ENCODE measurements at places on chromosomes 5 and 9.

- no peak for DNase-seq
Measured at GRCh38 chr9:119298076-119298853, 71.0 kb downstream of the BRINP1 start.

DNA sequence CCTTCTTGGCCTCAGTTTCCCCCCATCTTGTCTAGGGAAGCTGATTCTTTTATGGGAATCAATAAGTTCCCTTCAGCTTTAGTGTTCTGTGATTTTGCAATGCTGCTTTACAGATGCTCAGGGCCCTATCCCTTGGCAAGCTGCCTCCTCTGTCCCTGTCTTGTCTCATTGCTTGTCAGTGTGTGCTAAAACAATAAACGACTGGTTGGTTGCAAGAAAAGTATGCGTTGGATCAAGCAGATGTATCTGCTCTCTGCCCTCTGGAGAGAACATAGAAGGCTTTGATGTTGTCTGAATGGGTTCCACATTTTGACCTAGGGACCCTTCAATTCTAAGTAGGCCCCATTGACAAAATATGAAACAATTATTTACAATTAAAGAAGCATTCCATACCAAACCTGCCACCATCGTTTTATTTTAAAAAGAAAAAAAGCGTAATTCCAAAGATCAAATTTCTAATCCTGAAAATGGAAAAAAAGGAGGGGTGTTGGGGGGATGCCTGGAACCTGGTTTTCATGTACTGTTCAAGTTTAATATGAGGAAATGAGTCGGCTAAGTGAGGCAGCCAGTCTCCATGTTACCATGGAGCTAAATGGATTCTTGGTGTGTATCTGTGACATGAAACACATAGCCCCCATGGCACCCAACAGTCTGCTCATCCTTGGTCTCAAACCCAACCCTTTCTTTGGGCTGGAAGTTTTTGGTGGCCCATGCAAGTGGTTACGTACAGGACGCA is 31.2 kb upstream of the TARS1 start:
- DNase-seq = no peak

- DNase-seq = no peak
Measured at GRCh38 chr9:130409246-130409645, 35.5 kb upstream of the ASS1 start.

DNA sequence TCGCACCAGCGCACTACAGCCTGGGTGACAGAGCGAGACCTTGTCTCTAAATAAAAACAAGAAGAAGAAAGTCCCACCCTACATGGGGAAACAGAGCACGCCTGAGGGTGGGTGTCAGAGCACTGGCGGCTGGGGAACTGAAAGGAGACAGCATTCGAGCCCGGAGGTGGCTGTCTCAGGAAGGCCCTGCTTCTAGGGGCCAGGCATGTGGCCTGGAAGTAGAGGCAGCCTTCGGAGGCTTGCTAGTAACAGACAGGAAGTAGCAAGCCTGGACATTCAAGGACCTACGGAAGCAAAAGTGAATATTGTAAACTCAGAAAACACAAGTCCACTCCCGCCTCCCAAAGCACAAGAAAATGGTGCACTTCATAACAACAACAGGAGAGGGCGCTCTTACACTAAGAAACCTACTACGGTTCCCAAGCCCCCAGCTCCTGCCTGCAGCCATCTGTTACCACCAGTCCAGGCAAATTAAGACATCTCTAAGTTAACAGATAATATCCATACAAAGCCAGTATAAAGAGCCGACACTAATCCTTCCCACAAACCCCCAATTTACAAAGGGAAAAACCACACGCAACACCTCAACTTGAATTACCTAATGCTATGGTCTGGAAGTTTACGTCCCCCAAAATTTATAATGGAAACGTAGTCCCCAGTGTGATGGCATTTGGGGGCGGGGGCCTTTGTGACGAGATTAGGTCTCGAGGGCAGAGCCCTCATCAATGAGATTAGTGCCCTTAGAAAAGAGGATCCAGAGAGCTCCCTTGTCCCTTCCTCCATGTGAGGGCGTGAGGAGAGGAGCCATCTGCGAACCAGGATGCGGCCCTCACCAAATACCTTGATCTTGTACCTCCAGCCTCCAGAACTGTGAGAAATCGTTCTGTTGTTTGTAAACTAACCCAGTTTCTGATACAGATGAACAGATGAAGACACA is 7.7 kb downstream of the RASGEF1C start:
- DNase-seq = no peak

DNA sequence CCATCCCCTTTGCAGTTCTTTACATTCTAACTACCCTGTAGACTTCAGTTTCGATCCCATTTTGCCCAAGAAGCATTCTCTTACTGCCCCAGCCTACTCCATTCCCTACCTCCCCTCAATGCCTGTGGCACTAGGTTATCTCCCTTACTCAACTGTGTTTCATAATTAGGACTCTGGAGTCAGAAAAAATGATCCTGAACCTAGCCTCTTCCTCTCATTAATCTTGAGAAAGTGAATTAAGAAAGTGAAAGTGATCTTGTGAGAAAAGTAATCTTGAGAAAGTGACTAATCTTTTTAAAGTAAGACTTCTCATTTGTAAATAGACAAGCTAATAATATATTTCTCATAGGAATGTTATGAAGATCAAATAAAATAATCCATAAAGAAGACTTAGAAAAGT is 444.0 kb upstream of the TRPC7 start:
- DNase-seq = no peak

- DNase-seq = no peak
Measured at GRCh38 chr5:62268234-62268633, 37.8 kb upstream of the KIF2A start.

DNA sequence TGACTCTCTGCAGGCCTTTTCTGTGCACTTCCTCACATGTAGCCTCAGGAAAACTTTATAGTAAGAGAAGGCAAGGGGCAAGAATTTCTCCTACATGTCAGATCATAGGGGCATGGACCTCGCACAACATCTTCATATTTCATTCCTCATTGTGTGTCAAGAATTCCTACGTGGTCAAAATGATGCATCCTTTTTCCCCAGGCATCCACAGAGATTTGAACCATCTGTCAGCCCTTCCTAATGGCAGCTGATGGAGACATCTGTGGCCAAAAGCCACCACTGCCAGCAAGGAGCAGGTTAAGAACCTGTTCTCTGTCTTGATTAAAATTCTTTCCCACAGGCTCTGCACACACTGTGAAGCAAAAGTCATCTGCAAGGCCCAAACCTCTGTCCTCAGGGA is 42.5 kb downstream of the MFAP3 start:
- DNase-seq = no peak

GRCh38 chr5:58987193-58987592 is 404.3 kb downstream of the RAB3C start:
- no peak for DNase-seq

DNA sequence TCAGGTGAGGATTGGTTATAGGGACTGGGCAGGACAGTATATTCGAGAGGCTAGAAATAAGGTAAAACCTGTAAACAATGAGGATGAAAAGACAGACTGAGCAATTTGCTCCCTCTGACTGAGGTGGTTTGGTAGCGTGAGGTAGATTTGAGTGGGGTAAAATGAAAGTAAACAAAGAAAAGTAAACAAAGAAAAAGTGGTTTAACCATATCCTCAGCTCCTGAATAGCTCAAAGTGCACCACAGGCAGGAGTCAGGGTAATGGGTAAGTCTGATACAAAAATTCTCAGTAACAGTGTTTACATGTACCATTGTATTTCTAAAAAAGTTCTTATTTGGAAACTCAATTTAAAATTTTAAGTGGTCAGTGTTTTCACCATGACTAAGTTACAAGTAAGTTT is 203.1 kb upstream of the ARRDC3 start:
- DNase-seq = no peak

Measured in HS-5 (cell line).